ENCODE measurements at places on chromosomes 5 and 9.

GRCh38 chr9:124122813-124123462 is 111.4 kb downstream of the LHX2 start:
- DNase-seq, result no peak

GRCh38 chr9:107569174-107569573 is 79.6 kb upstream of the KLF4 start:
- no peak for DNase-seq

GRCh38 chr5:155017610-155018009 is 4.1 kb downstream of the KIF4B start:
- DNase-seq, result no peak

- no peak for DNase-seq
Observed at GRCh38 chr9:32928145-32928763, 73.2 kb downstream of the APTX start.

GRCh38 chr5:119289438-119290044 is 66.3 kb upstream of the TNFAIP8 start:
- no peak for DNase-seq

GRCh38 chr9:74078647-74079046 is 418.5 kb upstream of the RORB start:
- no peak for DNase-seq

- DNase-seq, result no peak
Observed at GRCh38 chr5:179772351-179772750, 21.4 kb upstream of the LTC4S start.

GRCh38 chr5:40869384-40869783 is 28.2 kb downstream of the CARD6 start:
- DNase-seq, result no peak

- no peak for DNase-seq
Observed at GRCh38 chr5:78065663-78066062, 228.8 kb downstream of the AP3B1 start.

- DNase-seq, result no peak
Observed at GRCh38 chr5:125125031-125125823, 378.8 kb upstream of the ZNF608 start.

DNA sequence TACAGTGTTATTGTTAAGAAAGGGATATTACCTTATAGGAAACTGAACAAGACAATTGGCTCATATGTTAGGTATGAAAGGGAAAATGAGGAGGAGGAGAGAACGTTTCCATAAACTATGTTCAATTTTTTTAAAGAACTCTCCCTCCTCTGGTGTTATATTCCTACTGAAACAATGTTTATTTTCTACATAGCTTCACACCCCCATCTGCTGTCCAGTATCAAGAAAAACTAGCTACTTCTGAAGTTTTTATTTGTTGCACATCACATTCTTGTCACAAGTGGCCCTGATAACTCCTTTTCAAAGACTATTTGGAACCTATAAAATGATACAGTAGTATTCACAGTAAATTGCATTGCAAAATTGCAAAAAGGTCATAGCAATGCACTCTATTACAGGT is 223.4 kb upstream of the FAM174A start:
- DNase-seq, result no peak

GRCh38 chr5:133116601-133117000 is 64.8 kb downstream of the HSPA4 start:
- DNase-seq, result no peak

- DNase-seq, result no peak
Observed at GRCh38 chr9:33188711-33189110, 21.6 kb upstream of the B4GALT1 start.

- no peak for DNase-seq
Observed at GRCh38 chr9:87266697-87267096, 231.0 kb upstream of the DAPK1 start.

DNA sequence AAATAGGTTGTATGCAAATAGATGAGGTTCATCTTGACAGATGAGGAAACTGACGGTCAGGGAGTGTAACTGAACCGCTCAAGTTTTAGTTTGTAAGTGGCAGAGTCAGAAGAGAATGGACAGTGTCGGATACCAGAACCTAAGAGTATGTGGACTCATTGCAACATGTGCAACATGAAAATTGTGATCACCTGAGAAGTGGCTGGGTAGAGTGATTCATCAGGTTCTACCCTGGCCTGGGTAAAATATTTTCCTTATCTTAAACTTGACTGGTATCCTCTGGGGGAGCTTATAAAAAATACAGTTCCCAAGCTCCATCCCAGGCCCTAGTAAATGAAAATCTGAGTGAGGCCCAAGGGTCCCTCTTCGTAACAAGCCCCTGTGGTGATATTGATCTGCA is 35.2 kb upstream of the MIER3 start:
- no peak for DNase-seq

DNA sequence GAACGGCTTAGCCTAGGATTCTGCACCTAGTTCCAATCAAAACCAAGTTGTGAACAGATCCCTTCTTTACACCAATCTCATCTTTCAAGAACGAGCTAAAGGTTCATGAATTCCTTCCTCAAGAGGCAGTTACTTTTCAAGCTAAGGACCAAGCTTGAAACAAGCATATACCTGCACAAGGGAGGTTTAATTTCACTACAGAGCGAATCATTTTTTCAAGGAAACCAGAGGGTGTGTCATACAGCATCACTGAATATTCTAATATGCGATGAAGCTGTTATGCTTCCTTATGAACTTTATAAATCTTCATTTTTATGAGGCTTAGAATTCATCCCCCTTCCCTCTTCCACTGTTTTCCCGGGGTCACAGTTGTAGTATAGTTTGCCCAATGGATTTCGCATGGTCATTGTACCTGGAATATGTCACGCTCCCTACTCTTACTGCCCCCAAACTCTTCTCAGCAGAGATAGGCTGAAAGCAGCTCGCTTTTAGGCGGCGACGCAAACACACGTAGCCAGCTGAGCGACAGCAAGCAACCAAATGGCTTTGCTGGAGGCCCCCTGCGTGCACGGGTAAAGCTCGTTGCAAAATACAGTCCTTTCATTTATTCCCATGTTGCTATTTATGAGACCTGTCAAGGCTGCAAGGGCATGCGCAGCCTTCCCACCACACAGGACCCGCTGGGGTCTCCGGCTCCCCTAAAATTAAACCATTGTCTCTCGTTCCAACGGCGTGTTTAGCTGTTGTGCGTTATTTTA is 832 bp downstream of the LMBRD2 start:
- DNase-seq, result no peak

DNA sequence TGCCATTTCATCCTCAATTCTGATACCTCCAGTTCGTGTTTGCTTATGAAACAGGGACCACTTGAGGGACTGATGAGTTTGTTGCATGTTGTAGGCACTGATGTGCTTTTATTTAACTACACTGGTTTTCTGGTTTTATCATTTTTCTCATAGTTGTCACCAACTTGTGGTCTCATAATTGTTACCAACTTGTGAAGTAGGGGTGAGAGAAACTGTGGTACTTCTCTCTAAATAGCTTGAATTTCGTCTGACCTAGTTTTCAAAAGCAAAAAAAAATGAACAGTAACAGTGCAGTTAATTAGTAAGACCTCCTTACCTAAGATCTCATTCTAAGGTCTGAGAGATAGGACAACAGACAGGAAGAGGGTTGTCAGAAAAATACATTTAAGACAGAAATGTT is 78.0 kb downstream of the ANXA2R start:
- no peak for DNase-seq

- no peak for DNase-seq
Observed at GRCh38 chr9:13896047-13896446, 417.9 kb downstream of the NFIB start.

- DNase-seq, result no peak
Observed at GRCh38 chr5:52995095-52995494, 5.9 kb downstream of the ITGA2 start.

GRCh38 chr9:75599126-75599525 is 291.3 kb upstream of the PCSK5 start:
- DNase-seq, result no peak

GRCh38 chr5:67731886-67732285 is 483.7 kb upstream of the PIK3R1 start:
- no peak for DNase-seq

- DNase-seq, result no peak
Observed at GRCh38 chr9:92494856-92495255, 12.6 kb upstream of the ASPN start.

- DNase-seq, result no peak
Observed at GRCh38 chr5:83099001-83099400, 21.7 kb downstream of the XRCC4 start.

GRCh38 chr5:377326-377981 is 55.9 kb downstream of the AHRR start:
- no peak for DNase-seq

DNA sequence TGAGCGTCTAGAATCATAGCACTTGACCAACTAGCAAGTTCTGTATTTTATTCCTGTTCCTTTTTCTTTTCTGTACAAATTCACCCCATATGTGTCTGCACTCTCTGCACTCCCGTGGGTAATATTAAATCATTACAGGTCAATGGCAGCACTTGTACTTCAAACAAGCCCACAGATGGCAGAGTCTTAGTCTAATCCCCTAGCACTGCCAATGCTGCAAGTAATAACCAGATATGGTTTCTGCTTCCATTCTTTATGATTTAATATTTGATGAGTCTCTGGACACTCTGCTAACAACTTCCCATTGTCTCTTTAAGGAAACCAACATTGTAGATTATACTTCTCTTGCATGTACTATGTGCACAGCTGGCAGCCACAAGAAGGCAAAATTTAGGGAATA is 343.8 kb upstream of the CHD1 start:
- DNase-seq, result no peak

GRCh38 chr9:96086936-96087571 is 211.6 kb downstream of the ERCC6L2 start:
- no peak for DNase-seq

- no peak for DNase-seq
Observed at GRCh38 chr9:127330501-127330900, 65.9 kb downstream of the GARNL3 start.

DNA sequence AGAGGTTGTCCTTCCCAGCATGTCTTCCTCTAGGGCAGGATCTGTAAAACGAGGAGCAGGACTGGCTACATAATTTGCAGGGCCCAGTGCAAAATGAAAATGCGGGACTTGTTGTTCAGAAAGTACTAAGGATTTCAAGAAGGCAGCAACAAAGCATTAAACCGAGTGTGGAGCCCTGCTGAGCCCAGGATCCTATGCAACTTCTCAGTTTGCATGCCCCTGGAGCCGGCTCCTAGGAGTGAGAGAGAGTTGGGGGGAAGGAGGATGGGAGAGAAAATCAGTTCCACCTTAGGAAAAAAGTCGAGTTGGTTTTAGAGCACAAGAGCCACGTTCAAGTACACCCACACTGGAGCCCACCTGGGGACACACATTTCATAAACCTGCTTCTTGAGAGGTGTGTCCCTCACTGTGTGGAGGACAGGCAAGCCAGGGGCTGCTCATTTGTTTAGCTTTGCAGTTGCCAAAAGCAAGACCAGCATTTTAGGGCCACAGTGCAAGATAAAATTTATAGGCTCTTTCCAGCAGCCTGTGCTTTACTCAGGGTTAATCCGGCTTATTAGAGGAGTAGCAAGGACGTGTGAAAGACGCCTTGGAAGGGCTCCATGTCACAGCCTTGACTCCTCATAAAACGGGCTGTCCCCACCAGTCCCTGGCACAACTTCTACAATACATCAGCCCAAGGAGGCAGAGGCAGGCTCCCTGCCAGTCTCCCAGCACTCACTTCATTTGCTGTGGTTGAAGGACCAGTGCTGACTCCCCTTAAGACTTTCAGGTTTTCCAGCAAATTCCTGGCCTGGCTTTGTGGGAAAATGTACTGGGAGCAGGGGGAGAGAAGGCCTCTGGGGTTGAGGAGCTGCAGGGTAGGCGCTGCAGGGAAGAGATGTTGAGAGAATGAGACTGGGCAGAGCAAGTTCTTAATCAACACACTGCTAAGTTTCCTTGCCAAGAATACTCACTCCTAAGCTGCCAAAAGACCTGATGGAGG is 159.7 kb upstream of the SEMA6A start:
- no peak for DNase-seq

Data from bone marrow (tissue), 2 donors.